ENCODE measurements at places on chromosomes 11 and 22.

DNA sequence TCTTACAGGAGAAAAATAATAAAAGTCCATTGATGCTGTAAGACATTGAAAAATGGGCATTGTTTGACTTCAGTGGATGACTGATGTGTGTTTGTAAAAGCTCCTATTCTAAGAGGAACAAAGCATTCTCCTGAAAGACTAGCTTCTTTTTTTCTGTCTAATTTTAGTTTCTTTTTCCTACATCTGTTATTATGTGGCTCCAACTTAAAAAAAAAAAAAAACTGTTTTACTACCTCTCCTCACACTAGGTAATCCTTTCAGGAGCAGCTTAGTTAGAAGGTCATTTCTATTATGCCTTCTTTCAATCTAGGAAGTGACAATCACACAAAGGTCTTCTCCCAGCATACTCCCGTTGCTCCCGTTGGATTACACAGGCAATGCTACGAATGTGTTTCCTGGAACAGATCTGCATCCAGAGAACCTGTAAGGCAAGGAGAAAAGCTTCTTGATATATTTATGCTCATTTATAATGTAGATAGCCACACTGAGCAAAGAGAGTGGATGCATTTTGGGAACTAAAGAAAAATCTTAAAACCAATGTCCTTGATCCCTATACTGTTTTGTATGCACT, 595.1 kb upstream of the CCDC179 start:
- no peak for DNase-seq

GRCh38 chr11:96341211-96342013, 1.6 kb downstream of the MAML2 start:
- peak; percentile 29 for DNase-seq

- no peak for DNase-seq
These were observed 228.0 kb downstream of the AASDHPPT start for GRCh38 chr11:106305458-106305857.

DNA sequence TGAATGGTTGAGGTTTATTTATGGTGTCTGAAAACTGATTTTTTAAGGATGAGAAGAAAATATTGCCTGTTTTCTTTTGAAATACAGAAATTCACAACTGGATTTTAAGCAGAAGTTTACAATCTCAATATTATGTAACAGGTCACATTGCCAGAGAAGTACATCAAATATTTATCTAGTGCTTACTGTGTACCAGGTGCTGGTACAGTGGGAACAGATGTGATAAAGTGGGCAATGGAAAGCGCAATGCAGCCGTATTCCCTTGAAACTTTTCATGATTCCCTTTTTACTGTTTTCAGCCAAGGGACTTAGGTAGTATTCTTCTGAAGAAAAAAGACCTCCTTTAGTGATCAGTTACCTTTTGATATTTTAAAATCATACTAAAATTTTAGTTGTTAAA, 49.6 kb downstream of the TTC17 start:
- no peak for DNase-seq

DNA sequence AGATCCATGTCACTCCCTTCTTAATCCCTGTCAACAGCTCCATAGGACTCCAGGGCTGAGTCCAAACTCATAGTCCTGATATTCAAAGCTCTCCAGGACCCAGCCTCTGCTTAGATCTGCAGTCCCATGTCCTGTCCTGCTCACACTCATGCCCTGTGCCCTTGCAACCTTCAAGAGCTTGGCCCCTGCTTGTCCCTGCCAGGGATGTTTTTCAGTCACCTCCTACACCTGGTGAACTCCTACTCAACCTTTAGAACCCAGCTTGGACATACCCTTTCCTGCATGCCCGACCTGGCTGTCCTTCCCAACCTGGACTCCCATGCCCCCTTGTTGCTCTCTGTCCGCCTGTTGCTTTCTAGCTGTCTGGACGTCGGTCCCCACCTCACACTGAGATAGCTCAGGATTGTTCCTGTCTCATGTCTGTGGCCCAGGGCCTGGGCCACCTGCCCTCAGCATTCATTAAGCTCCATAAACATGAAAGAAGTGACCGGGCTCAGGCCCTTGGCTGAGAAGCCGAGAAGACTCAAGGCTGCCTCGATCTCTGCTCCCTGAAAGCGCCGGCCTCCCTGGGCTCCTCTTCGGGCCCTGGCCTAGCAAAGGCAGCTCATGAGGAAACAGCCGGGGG, 48.8 kb upstream of the RTL6 start:
- DNase-seq: no peak

DNA sequence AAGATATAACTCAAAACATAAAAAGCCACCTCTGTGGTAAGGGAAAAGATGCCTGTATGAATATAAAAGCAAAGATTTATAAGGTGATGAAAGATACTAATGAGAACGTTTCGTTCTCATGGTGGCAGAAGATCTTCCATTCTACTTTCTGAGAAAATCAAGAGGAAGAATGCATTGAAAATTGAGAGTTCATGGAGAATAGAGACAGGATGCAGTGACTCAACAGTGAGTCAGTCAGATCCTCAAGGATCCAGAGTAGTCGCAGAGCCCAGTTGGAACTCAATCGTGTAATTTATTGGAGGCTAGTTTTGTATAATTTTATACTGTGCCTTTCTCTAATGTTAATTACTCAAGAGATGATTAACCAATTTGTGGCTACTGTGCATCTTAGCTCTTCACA, 73.3 kb downstream of the ENTHD1 start:
- no peak for DNase-seq

DNA sequence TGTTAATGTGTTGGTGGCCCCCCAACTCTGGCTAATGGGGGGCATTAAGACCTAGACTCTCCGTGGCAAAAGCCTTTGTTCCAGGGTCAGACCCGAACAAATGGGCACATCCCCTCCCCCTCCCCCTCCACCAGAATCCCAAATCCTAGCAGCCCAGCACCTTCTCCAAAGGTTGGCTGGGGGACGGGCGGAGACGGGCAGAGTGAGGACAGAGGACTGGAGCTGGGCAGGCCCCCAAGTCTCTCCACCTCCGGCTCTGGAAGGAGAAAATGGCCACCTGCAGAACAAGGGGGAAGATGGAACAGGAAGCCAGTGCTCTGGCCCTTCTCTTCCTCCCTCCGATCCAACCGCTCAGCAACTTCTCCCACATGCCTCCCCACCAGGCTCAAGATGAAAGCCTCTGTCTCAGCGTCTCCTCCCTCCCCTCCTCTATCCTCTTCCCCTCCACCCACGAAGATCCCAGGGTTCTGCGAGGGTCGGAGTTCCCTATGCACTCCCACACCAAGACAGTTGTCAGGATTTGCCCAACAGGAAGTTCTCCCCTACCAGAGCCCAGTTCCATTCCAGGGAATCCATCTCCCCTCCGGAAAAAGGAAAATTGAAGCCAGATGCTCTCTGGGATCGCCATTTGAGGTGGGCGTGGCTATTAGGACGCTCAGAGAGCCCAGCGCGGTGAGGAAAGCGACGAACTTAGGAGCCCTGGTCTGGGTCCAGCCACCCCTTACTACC, 20.1 kb downstream of the ADA2 start:
- DNase-seq: no peak

DNA sequence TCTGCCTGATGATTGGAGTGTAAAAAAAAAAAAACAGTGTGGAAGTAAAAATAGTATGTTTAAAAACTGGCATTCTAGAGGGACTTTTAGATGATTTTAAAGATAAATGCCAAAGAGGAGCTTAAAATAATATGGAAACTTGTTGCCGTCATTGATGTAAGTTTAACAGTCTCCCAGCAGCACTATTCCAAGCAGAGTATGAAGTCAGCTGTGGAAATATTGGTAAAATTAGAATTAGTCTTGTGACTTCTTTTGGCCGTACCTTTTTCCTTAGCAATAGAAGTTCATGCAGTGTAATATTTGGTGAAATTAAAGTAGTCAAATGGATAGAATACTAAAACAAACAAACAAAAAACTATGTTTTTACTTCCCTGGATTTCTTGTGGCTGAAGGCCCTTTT, 134.9 kb downstream of the METTL15 start:
- DNase-seq: no peak
